Activated CD4-positive, alpha-beta T cell treated with anti-CD3 and anti-CD28 coated beads for 1 hour (primary cell): ENCODE measurements at places on chromosomes 6 and 20.

- DNase-seq = no peak
Measured at GRCh38 chr20:12967932-12968331, 40.8 kb upstream of the SPTLC3 start.

- DNase-seq = no peak
Measured at GRCh38 chr6:105372142-105372848, 30.6 kb downstream of the PREP start.

GRCh38 chr6:56807989-56808337, 146.9 kb upstream of the BEND6 start:
- no peak for DNase-seq

GRCh38 chr20:8583012-8583565, 451.0 kb downstream of the PLCB1 start:
- DNase-seq = no peak

GRCh38 chr6:42555477-42556457, 8.1 kb upstream of the UBR2 start:
- no peak for DNase-seq
